ENCODE measurements at places on chromosomes 3 and 15.

DNA sequence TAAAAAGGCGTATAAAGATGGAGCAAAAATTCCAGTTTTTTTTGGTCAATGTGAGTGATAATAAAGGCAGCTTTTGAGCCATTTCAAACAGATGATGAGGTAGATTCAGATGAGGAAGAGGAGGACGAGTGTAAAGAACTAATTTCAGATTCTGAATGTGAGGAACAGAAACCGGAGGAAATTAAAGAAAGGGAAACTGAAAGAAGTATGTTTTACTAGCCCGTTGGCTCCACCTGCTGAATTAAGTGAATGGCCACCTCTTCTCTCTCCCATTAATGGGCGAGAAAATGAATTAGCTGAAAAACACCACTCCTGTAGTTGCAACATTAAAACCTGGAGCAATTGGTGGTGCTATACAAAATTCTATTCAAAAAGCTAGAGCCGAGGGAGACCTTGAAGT is 55.4 kb downstream of the CYP19A1 start:
- no peak for DNase-seq

GRCh38 chr15:80219955-80220354 is 32.1 kb downstream of the CTXND1 start:
- DNase-seq = no peak

DNA sequence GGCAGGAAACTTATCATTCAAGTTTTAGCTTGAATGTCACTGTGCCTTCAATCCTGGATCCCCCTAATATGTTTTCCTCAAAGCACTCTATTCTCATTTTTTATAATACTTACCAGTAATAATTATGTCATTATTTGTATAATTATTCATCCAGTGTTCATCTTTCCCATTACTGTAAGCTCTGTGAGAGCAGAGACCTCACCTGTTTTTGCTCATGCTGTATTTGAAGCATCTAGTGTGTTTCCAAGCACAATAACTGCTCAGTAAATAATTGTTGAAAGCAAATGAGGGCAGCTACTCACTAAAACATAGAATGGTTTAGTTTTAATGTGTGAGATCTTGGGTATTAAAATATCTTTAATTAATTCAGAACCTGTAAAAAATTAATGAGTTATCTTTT is 36.9 kb upstream of the KPNA4 start:
- DNase-seq = no peak

- DNase-seq = no peak
Observed at GRCh38 chr15:73806698-73807483, 53.7 kb upstream of the INSYN1 start.

DNA sequence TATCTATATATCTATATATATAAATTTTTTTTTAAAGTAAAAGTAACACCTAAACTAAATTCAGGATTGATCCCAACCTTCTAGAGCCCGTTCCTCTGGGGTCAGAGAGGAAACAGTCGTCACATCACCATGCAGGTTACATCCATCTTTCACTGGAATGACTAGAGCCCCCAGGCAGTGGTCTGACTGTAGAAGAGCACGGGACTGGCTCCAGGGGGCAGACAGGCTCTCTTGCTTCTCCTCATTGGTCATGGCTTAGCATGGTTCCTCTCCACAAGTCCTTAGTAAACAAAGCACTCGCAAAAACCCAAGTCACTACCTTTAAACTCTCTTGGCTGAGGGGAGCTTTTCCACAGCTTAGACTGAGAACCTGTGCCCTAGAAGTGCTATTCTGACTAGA is 110.5 kb downstream of the NR2F2 start:
- no peak for DNase-seq

GRCh38 chr3:9433627-9434521 is 36.5 kb downstream of the SETD5 start:
- no peak for DNase-seq

- DNase-seq = no peak
Observed at GRCh38 chr3:194856296-194856695, 170.6 kb downstream of the FAM43A start.

GRCh38 chr15:28101201-28101600 is 2.1 kb upstream of the OCA2 start:
- DNase-seq = no peak

DNA sequence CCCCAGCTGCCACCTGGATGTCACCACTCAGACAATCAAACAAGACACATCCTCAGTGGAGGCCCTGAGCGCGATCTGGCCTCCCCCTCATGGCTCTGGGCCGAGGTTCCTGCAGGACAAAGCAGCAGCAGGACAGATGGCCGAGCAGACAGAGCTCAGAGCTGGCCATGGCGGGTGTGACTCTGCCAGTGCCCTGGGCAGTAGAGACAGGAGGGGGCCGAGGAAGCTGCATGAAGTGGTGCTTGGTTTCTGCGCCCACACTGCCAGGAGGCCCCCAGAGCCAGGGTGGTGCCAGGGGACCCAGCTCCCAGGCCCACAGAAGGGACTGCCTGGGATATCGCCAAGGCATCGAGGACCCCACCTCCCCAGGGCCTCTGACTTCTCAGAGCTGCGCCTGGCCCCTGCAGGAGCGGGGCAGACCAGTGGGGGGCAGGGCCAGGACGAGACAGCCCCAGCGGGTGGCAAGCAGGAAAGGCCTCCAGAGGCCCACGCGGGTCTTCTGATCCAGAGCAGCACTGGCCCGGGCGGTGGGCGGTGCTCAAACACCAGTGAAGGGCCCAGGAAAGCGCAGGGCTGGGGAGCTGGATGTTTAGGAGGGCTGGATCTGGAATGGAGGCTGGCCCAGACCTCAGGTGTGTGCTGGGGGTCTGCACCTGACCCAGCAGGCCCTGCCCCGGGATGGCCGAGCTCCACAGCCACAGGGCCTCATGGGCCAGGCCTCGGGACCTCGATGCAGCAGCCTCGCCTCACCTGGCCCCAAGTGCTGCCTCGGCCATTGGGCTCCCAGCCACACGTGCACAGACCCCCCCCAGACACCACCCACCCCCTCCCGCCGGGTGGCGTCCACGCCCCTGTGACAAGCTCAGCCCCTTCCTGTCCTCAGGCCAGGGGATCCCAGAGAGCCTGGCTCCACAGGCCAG is 76.0 kb downstream of the GOLGA8G start:
- no peak for DNase-seq

- DNase-seq = no peak
Observed at GRCh38 chr3:79497447-79498111, 270.2 kb downstream of the ROBO1 start.

GRCh38 chr3:13025090-13025489 is 48.1 kb downstream of the IQSEC1 start:
- DNase-seq = no peak

DNA sequence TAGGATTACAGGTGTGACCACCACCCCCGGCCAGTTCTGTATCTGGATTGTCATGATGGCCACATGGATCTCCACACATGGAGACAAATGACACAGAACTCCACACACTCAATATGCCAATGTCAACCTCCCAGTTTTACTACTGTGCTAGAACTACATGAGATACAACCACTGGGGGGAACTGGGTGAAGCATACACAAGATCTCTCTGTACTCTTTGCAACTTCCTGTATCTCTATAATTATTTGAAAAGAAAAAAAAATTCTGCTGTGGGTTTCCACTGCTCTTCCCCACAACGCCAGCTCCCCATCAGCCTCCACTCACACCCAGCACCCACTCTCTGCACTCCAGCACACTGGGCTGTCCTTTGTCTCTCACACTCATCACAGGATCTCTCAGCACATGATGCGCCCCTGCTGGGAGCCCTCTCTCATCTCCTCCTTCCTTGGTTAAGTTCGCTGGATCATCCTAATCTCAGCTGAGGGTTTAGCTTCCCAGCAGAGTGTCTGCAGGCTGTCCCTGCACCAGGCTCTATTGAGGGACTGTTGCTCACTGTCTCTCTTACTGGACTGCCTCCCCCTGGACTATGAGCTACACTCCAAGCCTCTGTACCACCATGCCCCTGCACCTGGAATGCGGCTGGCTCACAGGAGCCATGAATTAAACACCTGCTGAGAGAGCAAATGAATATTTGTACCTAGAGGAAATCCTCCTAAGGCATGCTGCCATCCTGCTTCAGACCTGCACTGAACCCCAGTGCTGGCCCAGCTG is 10.7 kb upstream of the RAB43 start:
- DNase-seq = no peak

DNA sequence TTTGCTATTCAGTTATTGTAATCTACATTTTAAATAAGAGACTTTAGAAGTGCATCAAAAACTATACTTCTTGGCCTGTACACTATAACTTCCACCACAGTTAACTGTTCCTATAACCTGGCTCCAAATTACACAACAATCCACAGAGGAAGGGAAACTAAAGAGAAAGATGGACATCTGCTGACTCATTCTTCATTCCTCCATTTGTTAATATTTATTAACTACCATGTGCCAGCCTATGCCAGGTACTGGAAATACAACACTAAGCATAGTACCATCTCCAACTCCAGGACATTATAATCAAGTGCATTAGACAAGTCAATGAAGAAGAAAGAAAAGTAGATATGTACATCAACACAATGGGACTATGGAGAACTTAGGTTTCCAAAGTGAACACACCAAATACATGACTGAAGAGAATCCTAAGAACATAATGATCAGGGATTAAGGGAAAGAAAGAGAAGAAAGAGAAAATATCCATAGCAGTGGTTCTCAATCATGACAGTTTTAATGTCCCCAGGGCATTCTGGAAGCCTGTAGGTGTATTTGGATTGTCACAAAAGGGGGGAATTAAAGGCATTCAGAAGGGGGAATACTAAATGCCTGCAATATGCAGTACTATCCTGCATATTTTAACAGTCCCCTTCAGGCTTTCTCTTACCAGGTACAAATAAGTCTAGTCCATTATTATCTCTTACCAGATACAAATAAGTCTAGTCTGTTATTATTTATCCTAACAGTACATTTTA is 8.9 kb downstream of the ICE2 start:
- DNase-seq = no peak

DNA sequence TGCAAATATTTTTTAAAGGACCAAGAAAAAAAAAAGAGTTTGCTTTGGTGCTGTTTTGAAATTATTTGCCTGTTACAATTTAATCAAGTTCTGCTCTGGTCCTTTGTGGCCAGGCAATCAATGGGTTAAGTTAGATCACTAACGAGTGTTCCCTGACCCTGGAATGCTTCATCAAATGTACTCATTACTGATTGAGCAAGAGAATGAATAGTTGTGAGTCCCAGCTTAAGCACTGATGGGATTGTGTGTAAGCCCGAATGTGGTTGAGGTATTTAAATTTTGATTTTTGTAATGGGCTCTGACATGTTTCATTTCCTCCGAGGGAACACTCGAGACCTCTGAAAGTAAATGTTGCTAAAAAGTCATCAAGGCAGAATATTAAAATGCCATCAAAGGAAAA is 699.1 kb downstream of the MCTP2 start:
- DNase-seq = no peak

GRCh38 chr3:122217901-122218300 is 34.4 kb downstream of the CASR start:
- DNase-seq = no peak

DNA sequence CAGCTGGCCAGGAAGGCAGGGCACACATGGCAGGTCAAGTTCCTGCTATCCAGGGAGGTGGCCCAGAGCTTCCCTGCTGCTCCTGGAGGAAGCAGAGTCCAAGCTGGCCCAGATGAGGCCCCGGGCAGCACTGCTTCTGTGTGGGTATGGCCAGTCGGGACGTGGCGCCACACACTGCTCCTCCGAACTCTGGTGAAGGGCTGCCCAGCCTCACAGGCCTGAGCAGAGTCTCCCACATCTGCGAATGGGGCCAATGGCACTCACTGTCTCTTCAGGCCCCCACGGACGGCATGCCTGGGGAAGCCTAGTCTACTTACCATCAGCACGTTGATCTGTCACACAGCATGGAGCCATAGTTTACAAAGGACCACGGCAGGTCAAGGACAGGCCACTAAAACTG is 2.5 kb upstream of the PLA2G4F start:
- DNase-seq = no peak

DNA sequence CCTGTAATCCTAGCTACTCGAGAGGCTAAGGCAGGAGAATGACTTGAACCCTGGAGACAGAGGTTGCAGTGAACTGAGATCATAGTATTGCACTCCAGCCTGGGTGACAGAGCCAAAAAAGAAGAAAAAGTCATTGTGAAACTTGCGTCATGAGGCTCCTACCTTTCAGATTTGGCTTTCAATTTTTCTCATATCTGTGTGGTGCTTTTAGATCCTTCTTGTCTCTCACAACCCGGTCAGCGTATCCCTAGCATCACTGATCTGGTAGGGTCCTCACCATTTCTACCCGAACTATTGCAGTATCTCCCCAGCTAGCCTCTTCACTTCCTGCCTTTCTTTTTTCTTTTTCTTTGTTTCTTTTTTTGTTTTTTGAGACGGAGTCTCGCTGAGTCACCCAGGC is 21.6 kb upstream of the GCNT3 start:
- no peak for DNase-seq

DNA sequence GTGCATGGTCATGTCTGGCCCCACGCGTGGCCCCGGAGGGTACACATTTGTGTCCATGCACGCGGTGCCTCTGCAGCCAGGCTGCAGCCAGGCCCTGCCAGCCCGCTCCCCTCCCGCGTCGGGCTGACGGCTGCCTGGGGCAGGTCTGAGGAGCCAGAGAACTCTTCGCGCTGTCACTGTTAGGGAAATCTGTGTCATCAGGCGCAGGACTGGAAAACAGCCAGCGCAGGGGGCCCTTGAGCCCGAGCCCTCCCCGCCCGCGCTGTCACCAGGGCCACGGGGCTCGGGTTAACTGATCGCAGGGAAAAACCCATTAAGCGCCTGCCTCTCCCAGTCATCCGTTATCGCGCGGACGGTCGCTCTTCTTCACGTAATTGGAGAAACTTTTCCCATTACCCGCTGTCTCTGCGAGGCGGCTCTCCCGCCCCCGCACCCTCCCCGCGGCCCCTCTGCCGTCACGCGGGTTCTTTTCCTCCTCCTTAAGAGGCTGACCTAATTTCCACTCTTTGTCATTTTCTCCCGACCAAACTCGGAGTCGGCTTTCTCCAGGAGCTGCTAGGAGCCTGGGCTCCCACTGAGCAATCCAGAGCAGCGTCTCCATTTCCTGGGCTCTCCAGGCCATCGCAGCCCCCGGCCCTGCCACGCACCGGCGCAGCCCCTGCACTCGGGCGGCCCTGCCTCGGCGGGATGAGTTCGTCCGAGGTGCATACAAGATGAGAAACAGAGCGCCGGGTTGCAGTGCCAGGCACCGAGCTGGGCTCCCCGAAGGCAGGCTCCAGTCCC is 57.5 kb upstream of the PRR23E start:
- DNase-seq = no peak

DNA sequence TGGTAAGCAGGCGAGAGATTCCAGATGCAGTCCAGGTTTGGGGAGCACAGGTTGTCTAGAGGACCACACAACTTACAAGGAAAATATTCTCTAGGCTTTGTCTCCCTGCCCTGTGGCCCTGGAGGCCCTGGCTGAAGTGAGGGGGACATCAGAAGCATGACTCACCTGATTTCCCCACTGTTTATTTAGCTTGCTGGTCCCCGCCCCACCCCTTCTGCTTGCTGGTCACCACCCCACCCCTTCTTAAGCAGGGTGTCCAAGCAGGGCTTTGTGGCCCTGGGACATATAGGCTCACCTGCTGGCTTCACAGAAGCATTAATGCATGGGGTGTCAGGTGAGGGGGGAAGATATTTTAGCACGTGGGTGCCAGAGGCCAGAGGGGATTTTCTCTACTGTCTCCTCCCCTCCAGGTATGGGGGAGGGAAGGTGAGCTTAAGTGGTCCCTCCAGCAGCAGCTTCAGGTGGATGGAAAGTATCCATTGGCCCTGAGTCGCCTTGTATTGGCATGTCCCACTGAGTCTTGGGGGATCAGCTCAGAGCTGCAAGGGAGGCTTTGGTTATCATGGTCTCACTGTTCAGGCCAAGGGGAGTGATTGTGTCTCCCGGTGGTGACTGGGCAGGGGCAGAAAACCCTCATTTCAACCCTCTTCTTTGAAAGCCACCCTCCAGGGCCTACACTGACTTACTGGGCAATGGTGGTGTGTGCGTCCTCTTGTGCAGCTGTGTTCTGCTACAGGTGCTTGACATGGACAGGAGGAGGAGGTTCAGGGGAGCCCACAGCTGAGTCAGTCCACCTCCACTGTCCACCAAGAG is 49.8 kb downstream of the GASK1A start:
- DNase-seq = no peak
